ENCODE measurements at places on chromosomes 6 and 20.

DNA sequence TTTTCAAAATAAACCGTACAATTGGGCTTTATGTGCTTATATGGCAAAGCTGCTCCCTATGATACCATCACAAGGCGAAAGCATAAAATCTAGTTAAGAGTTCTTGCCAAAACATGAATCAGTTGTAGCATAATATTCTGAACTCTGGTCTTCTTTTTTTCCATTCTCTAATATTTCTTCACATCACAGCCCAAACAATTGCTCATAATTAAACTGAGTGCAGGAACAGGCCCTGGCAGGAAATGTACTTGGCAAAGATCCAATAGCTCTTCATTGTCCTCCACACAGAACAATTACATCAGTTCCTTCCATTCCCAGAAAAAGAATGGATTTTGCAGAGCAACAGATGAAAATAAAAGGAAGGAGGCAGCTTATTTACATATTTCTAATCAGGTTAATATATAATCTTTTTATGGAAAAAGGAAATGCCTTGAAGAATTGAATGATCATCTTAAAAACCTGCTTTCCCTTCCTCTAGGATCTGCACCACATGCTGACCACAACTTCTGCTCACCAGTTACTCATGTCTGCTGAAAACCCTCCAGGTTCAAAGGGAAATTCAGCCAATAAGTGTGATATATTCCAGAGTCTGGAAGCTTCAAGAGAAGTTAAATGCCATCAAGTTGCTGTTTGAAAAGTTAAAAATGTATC, 123.3 kb upstream of the COL21A1 start:
- DNase-seq: no peak

DNA sequence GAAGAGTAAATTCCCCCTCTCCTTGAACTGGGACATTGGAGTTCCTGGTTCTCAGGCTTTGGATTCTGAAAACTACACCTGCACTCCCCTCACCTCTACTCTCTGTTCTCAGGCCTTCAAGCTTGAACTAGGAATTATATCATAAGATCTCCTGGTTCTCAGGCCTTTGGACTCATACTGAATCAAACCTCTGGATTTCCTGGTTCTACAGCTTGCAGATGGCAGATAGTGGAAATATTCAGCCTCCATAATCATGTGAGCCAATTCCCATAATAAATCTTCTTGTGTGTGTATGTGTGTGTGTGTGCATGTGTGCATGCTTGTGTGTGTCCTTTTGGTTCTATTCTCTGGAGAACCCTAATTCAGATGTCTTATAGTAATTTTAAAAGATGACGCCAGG, 12.7 kb upstream of the CHD6 start:
- no peak for DNase-seq

DNA sequence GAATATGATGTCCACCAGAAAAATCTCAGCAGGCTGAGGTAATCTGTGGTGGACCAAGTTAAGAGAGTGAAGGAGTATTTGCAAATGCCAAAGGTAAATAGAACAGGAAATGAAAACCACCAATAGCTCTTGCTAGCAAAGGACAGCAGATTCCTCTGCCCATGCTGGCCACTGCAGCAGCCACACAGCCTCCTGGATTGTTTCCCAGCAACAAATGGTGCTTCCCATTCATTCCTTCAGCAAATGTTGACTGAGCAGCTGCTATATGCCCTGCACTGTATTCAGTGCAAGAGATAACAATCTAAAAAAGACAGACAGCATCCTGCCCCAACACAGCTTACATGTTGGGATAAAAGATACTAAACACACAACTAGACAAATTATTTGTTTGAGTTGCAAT, 11.0 kb downstream of the ROS1 start:
- DNase-seq: no peak

GRCh38 chr20:48454671-48455490, 372.9 kb downstream of the PREX1 start:
- no peak for DNase-seq

GRCh38 chr6:1125297-1125696, 186.6 kb upstream of the FOXQ1 start:
- no peak for DNase-seq

DNA sequence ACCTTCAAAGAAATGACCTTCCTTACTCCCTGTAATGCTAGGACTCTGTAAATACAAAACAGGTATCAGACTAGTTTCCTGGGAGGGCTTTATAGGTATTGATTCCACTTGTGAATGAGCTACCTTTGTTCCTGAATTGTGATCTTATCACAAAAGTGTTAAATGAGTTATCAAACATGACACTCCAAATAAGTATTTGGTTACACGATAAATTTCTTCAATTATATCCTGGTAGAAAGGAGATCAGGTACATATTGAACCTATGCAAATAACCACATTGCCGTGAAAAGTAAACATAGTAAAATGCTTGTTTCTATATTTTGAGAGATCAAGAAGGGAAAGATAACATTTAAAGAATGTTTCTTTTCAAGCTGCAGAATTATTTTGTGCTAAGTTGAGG, 285.3 kb downstream of the HIVEP2 start:
- DNase-seq: no peak

GRCh38 chr20:58313396-58313795, 3.9 kb downstream of the RAB22A start:
- DNase-seq: no peak

DNA sequence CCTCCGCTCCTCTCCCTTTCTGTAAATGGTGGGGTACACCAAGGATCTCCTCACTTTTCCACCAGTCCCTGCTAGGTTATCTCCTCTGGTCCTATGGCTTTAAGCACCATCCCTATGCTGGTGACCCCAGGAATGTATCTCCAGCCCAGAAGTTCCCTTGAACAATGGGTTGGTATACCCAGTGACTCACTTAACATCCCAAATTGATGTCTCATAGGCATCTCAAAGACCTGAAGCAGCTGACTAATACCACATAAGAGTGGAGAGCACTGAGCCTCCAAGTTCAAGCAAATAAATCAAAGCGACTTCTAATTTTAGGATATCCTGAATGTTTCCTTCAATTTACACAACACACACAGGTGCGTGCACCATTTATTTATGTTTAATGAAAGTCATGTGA, 48.3 kb downstream of the ADGRF1 start:
- DNase-seq: no peak

DNA sequence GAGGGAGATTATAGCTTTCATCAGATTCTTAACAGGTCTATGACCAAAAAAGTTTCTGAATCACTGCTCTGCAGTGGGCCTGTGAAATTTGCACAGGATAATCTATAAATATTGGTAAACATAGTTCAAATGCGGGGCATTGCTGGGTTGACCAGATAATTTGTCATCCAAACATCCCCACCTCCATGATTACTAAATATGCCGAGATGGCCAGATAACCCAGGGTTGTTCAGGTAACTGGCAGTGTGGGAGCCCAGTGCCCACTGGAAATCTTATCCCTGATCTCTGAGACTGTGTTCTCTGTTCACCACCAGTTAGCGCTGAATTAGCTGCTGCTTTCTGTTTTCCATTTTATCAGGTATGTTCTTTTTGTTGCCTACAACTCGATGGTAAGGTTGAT, 21.4 kb downstream of the PTK7 start:
- DNase-seq: no peak

GRCh38 chr20:48761874-48762273, 65.9 kb downstream of the PREX1 start:
- no peak for DNase-seq

- DNase-seq: no peak
Observed at GRCh38 chr20:828987-829386, 4.5 kb upstream of the FAM110A start.

DNA sequence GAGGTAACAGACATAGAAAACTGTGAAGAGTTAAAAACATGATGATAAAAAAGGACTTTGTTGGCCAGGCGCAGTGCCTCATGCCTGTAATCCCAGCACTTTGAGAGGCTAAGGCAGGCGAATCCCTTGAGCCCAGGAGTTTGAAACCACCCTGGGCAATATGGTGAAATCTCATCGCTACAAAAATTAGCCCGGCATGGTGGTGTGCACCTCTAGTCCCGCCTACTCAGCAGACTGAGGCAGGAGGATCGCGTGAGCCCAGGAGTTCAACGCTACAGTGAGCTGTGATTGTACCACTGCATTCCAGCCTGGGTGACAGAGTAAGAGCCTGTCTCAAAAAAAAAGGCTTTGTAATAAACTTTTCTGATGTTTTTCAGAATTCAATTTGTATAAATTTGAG, 60.1 kb downstream of the GFOD1 start:
- no peak for DNase-seq

DNA sequence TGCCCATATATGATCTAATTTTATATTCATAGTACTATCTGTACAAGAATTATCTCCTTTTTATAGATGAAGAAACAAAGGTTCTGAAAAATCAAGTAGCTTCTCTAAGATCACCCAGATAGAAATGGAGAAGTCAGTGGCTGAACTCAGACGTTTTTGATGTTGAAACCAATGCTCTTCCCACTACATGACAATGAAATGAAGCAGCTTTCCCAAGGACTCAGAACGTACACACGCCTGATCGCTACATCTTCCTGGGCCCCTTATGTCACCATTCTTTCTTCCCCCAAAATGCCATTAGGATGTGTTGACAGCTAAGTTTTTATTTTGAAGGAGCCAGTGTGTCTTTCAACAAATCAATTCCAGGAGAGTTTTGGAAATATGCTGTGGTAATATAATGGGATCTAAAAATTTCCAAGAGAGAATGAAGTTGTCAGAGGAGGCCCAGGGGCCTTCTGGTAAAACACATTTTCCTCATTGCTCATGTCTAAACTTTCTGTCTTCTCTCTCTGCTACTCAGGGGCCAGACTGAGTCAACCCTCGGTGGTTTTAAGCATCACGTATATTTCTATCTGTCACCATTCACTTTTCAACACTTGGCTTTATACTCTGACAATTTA, 98.1 kb upstream of the COL21A1 start:
- DNase-seq: no peak

GRCh38 chr6:96532399-96532798, 10.8 kb downstream of the UFL1 start:
- no peak for DNase-seq

DNA sequence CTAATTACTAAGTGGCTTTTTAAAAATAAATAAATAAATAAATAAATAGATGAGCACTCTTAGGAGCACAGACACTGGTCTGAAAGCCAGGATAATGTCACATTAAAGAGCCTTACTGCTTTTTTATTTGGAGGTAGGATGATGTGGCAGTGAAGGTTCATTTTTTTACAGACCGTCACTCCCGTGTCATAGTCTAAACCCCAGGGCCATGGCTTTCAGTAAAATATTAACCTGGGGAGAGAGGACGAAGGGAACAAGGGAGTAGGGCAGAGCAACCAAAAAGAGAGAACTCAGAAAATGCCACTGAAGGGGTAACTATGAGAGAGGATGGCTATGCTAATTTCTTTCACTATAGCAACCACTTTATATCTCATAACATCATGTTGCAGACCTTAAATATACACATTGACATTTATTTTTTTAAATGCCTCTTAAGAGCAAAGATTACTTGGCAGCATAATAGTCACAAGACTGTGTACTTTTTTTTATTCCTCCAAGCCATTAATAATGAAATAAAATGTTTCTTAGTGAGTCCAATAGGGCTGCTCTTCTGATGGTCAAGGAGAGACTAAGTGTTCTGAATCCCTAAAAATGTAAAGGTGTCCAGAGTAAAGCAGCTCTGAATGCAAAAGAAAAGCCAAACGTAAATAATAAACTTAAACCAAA, 100.9 kb upstream of the SIM1 start:
- no peak for DNase-seq

- DNase-seq: no peak
Observed at GRCh38 chr6:79544299-79544927, 7.2 kb upstream of the LCA5 start.

- DNase-seq: no peak
Observed at GRCh38 chr6:69812746-69813427, 16.1 kb upstream of the LMBRD1 start.

DNA sequence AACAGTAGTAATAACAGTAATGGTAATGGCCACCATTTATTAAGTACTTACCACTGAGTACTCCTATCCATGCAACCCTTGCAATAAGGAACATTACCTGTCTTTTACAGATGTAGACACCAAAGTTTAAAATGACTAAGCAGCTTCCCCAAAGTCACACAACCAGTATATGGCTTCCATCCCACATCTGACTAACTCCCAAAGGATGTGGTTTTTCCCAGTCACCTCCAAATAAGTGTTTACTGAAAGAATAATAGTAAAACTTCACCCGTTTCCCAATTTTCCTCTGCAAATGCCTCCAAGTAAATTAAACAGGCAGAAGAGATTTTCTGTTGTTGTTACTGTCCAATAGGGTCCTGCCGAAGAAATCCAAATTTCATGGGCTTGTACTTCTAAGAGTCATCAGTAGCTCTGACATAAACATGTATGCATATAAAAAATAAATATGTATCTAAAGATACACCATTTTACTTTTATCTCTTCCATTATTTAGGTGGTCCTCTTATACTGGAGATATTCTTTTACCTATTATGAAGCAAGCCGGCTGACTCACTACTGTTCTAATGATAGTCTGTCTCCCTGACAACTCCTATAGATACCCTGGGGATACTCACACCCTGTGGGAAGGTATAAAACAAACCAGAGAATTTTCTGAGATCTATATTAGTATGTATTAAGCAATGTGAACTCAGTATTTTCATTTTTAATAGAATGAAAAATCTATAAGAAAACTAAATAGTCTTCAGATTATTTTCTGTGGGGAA, 77.9 kb upstream of the ID4 start:
- no peak for DNase-seq

- no peak for DNase-seq
Observed at GRCh38 chr20:46020555-46020954, 8.5 kb upstream of the SLC12A5 start.

DNA sequence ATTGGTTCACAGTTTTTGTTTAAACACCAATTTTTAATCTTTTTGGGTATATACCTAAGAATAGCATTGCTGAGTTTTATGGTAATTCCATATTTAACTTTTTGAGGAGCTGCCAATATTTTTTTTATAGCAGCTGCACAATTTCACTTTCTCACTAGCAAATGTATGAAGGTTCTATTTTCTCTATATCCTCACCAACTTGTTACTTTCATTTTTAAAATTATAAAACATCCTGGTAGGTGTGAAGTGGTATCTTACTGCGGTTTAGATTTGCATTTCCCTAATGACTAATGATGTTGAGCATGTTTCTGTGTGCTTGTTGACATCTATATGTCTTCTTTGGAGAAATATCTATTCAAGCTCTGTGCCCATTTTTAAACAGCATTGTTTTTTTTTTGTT, 452.1 kb downstream of the GRIK2 start:
- no peak for DNase-seq

GRCh38 chr20:19710336-19711120, 47.5 kb upstream of the RIN2 start:
- DNase-seq: no peak

Measured in effector CD8-positive, alpha-beta T cell (primary cell).